ENCODE measurements at places on chromosomes 12 and 14.

DNA sequence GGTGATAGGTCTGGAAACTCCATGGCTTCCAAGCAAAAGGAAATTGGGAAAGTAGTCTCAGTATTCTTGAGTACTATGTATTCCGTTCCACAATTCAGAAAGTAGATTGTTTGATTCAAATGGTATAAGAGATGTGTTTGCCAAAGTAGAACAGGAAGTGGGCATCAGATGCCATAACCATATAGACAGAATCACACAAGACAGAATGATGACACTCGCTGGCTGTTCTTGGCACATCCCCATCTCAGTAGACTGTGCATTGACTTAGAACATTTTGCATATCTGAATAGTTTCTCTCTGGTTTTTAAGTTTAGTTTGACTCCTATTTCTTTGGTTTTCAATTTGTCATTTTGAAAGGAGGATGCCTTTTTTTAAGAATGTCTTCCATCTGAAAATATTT lies 221.1 kb upstream of the RGS6 start:
- H3K27me3 ChIP-seq = no peaks in the 10 kb centered on the region
- H3K36me3 ChIP-seq = peaks cover 8% of the 10 kb centered on the region
- H3K27ac ChIP-seq = no peak overlapping the region
- no peak for DNase-seq
- H3K4me1 ChIP-seq = peaks cover 7% of the 10 kb centered on the region

- H3K36me3 ChIP-seq = no peaks in the 10 kb centered on the region
- DNase-seq = no peak
- no peak overlapping the region for H3K27ac ChIP-seq
- H3K4me1 ChIP-seq = no peaks in the 10 kb centered on the region
Observed at GRCh38 chr12:77352946-77353345, 287.6 kb upstream of the E2F7 start.

DNA sequence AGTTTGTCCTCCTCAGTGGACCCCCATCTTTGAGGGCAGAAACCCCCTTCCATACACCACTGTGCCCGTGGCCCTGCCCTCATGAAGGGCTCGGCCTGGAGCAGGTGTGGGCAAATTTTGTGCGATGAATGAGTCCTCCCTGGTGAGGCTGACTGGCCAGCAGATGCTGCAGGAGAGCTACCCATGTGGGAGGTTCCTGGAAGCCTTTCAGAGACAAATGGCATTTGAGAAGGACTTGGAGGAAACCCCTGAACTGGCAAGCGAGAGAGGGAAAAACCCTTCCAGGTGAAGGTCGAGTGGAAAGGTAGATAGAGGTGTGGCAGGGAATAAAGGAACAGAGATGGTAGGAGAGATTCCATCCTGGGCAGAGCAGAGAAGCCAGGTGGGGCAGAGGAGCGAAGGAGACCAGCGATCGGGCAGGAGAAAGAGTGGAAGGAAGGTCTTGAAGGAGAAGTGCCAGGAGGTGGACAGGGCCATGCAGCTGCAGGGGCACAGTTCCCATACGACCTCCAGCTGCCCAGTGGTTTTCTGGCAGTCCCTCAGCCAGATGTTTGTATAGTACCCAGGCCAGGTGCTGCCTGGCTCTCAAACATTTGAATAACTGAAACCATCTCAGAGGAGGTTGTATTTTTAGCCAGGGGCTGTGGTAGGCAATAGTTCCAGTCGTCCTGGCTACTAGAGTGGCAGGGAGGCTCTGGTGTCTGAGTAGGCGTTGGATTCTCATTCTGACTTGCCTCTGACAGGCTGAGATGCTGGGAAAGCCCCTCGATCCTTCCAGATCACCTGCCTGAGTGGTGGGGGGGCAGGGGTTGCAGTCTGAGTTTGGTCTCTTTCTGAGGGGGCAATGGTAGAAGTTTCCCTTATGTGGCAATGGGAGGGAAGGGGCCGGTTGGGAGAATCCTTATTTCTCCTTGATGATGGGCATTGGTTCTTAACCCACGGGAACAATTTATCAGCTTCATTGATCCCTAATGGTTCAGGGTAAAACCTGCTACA lies 40.1 kb downstream of the FBXL14 start:
- H3K4me3 ChIP-seq = no peak overlapping the region
- H3K27me3 ChIP-seq = no peaks in the 10 kb centered on the region
- no peaks in the 10 kb centered on the region for H3K36me3 ChIP-seq
- H3K4me1 ChIP-seq = no peaks in the 10 kb centered on the region

DNA sequence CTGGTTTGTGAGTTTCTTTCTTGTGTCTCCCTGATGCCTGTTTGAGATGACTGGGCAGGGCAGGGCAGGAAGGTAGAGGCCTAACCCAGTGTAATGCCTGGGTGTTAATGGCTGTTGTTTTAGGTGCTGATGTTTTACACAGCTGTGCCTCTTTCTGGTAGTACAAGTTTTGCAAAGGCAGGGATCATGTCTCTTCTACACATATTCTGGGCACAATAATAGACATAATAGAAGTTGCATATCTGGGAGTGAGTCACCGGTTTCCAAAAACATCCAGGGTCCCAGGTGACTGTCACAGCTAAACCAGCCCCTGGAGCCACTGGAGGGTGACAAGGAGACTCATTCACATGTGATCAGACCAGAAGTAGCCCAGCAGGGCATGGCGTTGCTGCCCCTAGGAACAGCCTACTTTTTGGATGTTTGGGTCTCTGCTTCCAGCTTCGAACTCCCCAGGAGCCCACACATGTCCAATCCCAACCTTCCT lies 18.1 kb downstream of the TPCN1 start:
- H3K4me3 ChIP-seq = no peak overlapping the region
- peaks cover 78% of the 10 kb centered on the region for H3K4me1 ChIP-seq
- no peaks in the 10 kb centered on the region for H3K27me3 ChIP-seq
- peak; percentile 60 for DNase-seq
- peaks cover 9% of the 10 kb centered on the region for H3K36me3 ChIP-seq

GRCh38 chr12:101566318-101566717 lies 28.5 kb upstream of the MYBPC1 start:
- DNase-seq = no peak
- H3K4me1 ChIP-seq = peaks cover 5% of the 10 kb centered on the region
- no peaks in the 10 kb centered on the region for H3K27me3 ChIP-seq

GRCh38 chr12:121154793-121155375 lies 22.2 kb downstream of the P2RX7 start:
- H3K4me3 ChIP-seq = no peak overlapping the region
- DNase-seq = no peak
- no peaks in the 10 kb centered on the region for H3K4me1 ChIP-seq

DNA sequence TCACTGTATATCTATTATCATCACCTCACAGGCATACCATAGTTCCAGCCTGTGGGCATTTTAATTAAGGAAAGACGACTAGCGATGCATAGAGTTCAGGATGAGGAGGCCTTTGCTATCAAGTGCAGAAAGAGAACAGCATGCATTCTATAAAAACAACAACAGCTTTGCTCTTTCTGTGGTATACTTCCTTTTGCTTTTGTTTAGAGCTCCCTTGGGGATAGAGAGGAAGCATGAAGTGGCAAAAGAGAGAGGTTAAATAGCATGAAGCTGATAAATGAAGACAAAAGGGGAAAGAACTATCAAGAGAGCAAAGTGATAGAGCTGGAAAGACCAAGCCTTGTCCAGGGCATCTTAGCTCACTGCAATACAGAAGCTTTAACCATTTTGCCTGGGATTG lies 23.5 kb downstream of the IFNG-AS1 start:
- no peaks in the 10 kb centered on the region for H3K4me1 ChIP-seq
- no peak overlapping the region for H3K4me3 ChIP-seq
- DNase-seq = no peak
- H3K36me3 ChIP-seq = no peaks in the 10 kb centered on the region
- H3K27me3 ChIP-seq = no peaks in the 10 kb centered on the region

DNA sequence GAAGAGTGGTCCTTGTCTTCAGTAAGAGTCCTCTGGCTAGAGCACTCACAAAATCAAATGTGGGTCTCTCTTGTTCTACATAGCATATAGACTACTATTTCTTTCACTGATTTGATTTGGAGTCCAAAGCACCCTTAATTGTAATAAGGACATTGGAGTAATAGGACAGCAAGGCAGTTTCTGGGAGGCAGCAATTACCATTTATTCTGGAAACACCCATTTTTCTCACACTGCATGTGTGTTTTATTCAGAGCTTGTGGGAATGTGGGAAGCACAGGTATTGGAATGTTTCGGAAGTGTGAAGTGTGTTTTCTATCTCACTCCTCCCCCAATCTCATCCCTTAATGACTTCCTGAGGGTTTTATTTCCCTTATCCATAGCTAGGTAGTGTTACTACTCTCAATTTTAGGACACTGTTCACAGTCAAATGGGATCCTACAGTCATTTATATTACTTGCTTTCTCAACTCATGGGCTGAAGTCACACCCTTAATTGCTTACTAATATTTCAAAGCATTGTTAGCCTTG lies 20.2 kb downstream of the PCBP2 start:
- DNase-seq = no peak
- peaks cover 22% of the 10 kb centered on the region for H3K4me1 ChIP-seq
- H3K36me3 ChIP-seq = peaks cover 100% of the 10 kb centered on the region
- no peak overlapping the region for H3K27ac ChIP-seq

DNA sequence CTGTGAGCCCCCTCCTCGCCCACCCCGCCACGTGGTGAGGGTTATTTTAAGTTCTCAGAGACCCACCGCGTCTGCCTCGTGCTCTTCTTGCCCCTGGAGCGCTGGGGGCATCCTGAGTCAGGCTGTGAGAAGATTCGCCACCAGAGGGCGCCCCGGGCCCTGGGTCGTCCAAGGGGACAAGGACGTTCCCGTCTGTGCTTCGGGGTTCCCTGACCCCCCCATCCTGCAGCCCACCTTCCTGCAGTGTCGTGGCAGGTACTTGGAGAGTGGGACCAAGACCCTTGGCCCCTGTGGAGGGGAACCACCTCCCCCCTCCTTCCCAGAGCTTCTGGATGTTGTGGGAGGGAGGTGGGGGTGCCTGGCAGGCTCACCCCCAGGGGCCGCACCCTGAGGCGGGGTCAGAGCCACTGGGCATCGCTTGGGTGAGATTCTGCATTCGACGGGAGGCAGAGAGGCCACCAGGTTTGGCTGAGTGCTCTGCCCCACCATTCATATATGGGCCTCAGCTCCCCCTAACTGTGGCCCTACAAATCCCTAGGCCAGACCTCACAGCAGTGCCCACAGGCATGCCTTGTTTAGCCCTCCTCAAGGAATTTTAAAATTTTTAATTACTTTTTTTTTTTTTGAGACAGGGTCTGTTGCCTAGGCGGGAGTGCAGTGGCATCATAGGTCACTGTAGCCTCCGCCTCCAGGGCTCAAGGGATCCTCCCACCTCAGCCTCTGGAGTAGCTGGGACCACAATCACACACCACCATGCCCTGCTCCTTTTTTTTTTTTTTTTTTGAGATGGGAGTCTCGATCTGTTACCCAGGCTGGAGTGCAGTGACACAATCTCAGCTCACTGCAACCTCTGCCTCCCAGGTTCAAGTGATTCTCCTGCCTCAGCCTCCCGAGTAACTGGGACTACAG lies 17.0 kb downstream of the RHOF start:
- peaks cover 14% of the 10 kb centered on the region for H3K4me1 ChIP-seq
- peak; percentile 92 for DNase-seq
- H3K27me3 ChIP-seq = no peaks in the 10 kb centered on the region
- peaks cover 9% of the 10 kb centered on the region for H3K36me3 ChIP-seq
- H3K4me3 ChIP-seq = no peak overlapping the region

GRCh38 chr14:92586963-92587699 lies 73.5 kb downstream of the RIN3 start:
- H3K27me3 ChIP-seq = no peaks in the 10 kb centered on the region
- no peak for DNase-seq
- peaks cover 7% of the 10 kb centered on the region for H3K36me3 ChIP-seq
- H3K4me1 ChIP-seq = peaks cover 16% of the 10 kb centered on the region

DNA sequence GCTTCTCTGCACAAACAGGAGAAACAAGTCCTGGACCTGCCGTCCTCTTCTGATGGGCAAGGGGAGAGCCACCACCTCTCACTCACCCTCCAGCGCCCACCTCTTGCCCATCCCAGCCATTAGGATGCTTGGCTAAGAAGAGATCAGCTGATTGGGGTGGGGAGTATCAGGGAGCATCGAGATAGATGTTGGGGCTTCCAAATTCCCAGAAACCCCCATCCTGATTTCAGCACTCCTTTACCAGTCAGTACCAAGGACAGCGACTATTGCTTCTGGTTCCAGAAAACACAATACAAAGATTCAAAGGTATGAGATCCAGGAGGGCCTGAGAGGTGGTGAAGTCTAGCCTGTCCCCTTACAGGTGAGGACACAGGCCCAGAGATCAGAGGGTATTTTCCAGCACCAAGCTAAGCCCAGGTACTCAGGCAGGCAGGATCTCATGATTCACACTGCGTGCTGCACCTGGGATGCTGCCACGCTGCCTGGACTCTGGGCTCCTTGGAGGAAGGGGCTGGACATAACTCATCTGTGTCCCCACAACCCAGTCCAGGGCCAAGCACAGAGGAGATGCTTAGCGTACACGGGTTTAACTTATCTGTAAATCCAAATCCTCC lies 76.6 kb downstream of the TUNAR start:
- H3K36me3 ChIP-seq = no peaks in the 10 kb centered on the region
- H3K4me1 ChIP-seq = no peaks in the 10 kb centered on the region
- no peak overlapping the region for H3K4me3 ChIP-seq
- DNase-seq = no peak

DNA sequence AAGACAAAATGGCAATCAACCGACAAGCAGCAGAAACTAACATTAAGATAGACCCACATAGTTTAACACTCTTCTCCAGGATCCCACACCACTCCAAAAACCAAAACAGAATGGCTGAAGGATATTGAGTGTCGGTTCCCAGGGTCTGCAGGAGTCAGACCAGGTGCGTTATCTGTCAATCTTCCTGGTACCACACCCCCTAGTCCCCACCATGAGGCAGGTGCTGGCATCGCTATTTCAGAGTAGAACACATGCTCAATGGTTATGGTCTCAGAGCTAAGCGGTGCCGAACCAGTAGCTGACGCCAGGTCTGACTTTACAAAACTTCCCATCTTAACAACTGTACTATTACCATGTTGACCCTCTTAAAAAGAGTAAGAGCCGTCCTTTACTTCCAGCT lies 10.2 kb downstream of the STX2 start:
- DNase-seq = no peak
- peaks cover under 1% of the 10 kb centered on the region for H3K36me3 ChIP-seq
- no peak overlapping the region for H3K4me3 ChIP-seq
- peaks cover 6% of the 10 kb centered on the region for H3K4me1 ChIP-seq
- H3K27ac ChIP-seq = no peak overlapping the region

GRCh38 chr14:73381380-73382013 lies 76.8 kb downstream of the NUMB start:
- no peaks in the 10 kb centered on the region for H3K27me3 ChIP-seq
- DNase-seq = no peak
- no peaks in the 10 kb centered on the region for H3K36me3 ChIP-seq
- no peak overlapping the region for H3K4me3 ChIP-seq
- H3K4me1 ChIP-seq = no peaks in the 10 kb centered on the region
- no peak overlapping the region for H3K27ac ChIP-seq

All from suprapubic skin (tissue), 4 donors.